Activated CD8-positive, alpha-beta memory T cell treated with anti-CD3 and anti-CD28 coated beads for 4 hours (primary cell): ENCODE measurements at places on chromosomes 16 and 17.

GRCh38 chr17:64126918-64127317 is 3.0 kb downstream of the ERN1 start:
- no peak for DNase-seq

DNA sequence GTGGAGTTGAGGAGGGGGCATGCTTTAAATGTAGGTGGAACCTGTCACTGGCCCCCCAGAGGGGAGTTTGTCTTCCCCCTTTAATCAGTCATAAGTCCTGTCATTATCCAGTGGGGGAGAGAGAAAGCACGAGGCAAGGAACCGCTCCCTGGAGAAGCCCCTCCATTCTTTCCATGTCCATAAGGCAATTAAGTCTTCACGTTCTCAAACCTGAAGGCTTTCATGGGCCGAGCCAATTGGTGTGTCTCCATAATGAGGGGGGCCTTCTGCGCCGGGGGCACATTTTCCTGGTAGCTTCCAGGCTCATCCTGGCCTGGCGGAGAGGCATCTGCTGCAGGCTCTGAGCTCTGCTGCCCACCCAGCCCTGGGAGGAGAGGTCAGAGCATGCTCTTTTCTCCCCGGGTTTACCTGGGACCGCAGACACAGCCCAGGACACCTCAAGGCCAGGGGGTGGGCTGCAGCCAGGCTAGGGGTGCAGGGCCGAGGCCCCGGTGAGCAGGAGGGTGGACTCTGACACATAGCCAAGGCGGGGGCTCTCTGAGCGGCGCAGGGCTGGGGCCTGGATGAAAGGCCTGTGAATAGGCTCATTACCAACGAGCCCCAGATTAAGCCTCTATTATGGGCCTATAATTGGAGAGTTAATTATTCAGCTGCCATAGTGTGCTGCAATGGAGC is 42.5 kb downstream of the C16orf78 start:
- no peak for DNase-seq

- no peak for DNase-seq
Measured at GRCh38 chr16:85954927-85955519, 56.1 kb downstream of the IRF8 start.

GRCh38 chr17:31789707-31790505 is 69.1 kb downstream of the COPRS start:
- no peak for DNase-seq

DNA sequence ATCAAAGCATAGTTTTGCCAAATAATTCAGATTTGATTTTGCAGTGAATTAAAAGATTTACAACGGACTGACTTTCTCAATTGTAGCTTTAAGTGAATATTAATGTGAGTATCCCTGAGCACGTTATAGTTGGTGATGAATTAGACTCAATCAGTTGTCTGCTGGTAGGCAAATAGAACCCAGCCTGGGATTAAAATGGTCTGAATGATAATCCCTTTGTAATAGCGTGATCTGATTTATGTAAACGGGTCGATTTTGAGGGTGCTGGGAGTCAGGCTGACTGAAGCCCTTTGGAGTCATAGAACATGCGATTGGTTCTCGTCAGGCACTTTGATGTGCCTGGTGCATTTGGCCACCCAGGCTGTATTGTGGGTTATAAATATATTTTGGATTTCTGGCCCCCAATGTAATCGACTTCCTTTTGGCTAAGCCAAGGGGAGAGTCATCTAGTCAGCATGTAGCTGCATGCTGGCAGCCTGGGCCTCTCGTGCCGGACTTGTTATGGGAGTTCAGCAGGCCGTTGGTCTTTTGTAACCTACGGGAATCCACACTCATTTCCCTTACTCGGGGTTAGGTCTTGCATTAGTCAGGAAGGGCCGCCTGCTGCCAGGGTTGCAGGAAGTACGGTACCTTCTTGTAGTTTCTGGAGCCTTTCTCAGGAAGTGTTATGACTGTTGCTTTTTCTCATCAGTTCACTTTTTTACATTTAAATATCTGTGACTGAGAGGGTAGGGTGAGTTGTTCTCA is 5.4 kb downstream of the PGS1 start:
- no peak for DNase-seq

DNA sequence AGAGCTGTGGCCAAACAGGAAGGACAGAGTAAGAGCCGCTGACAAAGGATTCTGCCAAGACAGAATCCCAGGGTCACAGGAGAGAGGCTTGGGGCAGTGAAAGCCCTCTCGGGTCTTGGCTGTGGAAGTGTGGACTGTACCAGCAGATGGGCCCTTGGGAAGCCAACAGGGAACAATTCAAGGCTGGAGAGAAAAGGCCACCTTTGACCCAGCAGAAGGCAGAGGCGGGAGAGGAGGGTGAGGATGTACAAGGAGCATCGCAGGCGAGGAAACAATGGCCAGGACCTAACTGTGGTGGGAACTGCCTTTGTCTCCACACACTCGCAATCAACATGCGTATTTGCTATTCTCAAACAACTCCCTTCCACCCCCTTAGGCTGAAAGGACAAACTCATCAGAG is 15.7 kb downstream of the CARHSP1 start:
- no peak for DNase-seq

DNA sequence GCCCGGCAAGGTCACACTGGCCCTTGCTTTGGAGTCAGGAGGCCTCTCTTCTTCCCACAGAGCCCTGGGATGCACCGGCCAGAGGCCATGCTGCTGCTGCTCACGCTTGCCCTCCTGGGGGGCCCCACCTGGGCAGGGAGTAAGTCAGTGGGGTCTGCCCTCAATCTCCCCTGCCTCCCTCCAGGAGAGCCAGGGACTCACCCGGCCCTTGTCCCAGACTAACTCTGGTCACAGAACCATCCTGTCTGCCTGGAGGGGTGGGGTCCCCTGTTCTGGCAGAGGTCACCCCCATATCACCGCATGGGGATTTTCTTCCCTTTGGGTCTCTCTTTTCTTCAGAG is 222 bp downstream of the ZG16B start:
- no peak for DNase-seq

GRCh38 chr16:21628772-21629171 is 23.6 kb downstream of the IGSF6 start:
- no peak for DNase-seq

GRCh38 chr17:1783271-1783670 is 21.4 kb downstream of the SERPINF1 start:
- no peak for DNase-seq

DNA sequence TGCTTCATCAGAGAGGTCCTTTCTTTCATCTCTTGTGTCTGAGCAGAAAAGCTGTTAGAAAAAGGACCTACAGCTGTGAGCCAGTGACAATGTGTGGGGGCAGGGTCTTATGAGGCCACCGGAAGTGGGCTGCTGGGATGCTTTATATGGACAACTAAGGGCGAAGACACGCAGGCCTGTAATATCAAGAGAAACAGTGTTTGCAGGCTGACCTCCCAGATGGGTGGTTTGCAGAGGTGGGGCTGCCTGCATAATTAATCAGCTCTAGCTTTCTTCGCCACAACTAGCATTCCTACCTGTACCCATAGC is 30.4 kb upstream of the SALL1 start:
- no peak for DNase-seq

GRCh38 chr17:4833941-4834680 is 971 bp downstream of the MINK1 start:
- DNase-seq = no peak

DNA sequence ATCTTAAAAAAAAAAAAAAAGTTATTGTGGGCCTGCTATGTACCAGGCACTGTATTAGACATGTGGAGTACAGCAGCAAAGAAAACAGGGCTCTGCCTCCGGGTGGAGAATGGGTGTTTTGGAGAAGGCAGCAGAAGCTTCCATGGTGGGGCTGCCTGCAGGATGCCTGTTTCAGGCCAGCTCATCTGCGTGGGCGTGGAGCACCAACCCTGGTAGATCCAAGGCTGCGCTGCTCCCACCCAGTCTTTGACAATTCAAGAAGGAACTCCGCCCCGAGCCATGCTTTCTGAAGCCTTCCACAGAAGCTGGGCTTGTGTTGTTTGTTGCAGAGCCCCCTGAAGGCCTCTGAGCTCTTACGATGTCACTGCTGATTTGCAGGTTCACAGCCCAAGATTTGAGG is 23.2 kb upstream of the CACNG1 start:
- no peak for DNase-seq

DNA sequence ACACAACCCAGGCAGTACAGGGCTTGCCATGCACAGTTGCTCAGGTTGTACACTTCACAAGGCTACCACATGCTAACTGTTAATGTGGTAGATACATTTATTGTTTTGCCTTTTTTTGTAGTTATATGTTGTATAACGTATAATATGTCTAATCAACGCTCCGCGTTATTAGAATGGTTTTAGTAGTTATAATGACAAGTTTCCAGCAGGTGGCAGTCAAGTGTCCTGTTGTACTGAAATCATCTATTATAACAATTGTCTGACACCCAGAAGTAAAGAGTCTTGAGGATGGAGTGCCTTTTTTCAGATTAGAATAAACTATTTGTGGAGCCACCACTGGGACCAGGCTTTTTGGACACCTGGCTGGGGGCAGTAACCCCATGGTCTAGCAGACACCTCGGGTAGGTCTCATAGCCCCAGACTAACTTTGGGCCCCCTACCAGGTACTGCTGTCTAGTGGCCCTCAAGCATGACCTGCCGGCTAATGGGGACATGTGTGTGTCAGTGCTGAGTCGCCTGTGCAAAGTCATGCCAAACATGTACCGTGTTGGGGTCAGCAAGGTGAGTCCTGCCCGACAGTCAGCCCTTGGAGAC is 32.8 kb downstream of the MYO15A start:
- DNase-seq = no peak

- DNase-seq = no peak
Measured at GRCh38 chr16:79004309-79004708, 596.2 kb downstream of the MAF start.

DNA sequence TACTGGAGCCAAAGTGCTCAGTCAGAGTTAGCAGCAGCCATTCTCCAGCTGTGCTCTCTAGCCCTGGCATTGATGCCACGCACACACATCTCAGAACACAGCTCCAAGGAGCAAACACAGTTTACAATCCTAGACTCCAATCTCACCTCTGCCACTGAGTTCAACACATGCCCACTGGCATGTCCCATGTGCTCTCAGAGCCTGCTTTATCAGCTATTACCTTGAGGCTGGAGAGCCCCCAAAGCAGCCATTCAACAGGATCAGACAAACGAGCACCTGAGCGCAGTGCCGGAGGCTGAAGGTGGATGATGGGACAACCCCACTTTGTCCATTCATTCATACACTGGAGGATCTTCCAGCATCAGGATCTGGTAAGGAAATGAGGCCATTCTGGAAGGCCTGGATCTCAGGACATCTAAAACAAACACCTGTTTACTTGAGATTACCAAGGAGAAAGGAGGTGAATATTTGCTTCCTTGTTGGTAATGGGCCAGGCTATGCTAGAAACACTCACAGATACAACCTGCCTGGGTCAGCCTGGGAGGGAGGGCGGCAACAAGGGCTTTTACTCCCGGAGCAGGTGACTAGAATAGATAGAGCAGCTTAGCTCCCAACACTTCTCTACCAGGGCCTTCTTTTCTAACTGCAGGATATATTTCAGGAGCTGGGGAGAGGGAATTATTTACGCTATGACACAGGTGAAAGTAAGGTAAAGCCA is 25.4 kb downstream of the RANBP10 start:
- no peak for DNase-seq

- DNase-seq = no peak
Measured at GRCh38 chr16:77336637-77337036, 98.2 kb downstream of the ADAMTS18 start.

DNA sequence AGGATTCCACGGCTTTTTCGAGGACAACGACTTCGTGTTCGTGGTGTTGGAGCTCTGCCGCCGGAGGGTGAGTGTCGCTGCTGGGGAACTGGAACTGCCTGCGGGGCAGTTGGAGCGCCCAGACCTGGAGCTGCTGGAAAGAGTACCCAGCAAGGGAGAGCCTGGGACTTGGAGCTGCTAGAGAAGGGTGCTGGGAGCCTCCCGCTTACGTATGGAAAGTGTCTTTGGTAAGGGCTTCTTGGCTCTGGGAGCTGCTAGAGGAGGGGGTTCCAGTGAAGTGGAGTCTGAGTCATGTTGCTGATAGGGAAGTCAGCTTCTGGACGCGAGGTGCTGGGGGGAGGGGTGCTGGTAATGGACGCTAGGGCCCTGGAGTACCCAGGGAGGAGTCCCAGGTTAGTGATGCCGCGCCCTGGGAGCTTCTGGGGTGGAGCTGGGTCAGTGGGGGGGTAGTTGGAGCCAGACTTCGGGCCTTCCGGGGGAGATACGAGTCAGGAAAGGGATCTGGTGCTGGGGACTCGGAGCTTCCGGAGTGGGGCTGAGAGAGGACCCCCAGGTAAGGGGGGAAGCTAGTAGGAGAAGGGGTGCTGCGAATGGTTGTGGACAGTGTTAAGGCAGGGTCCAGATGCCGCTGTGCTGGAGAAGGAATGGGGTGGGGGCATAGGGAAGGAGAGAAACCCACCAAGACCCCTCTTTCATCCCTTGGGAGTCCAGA is 741 bp downstream of the PLK1 start:
- DNase-seq = no peak

DNA sequence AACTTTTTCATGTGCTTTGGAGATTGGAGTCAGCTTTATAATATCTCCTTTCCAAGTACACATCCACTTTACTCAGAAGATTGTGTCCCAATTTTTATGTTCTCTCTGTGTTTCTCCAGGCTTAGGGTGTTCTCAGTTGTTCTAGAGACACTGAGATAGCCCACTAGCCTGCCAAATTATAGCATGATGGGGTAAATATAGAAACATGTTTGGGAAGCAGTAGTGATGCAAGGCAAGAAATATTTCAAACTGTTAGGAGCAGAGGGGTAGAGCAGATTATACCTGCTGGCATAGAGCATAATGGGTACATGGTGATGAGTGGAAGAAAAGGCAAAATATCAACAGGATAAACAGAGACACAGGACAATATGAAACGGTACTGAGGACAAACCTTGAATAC is 12.4 kb downstream of the SLFN11 start:
- no peak for DNase-seq

- no peak for DNase-seq
Measured at GRCh38 chr17:79633993-79634813, 23.4 kb upstream of the RBFOX3 start.

GRCh38 chr17:5194346-5194745 is 2.7 kb upstream of the ZNF594 start:
- no peak for DNase-seq

DNA sequence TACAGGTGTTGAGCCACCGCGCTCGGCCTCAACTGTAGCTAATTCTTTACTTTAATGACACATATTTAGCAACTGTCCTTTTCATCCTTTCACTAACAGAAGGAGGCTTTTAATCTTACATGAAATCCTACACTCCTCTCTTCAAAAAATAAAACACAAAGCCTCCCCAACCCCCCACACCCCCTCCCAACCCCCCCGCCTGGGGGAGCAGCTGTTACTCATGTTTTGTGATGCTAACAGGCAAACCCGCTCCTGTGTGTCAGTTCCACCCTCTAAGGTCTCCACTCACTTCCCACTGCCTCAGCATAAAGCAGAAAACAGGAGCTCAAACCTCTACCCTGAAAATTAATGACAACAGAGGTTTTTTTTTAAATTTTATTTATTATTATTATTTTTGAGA is 55.4 kb upstream of the SLC25A19 start:
- DNase-seq = peak; percentile 25

DNA sequence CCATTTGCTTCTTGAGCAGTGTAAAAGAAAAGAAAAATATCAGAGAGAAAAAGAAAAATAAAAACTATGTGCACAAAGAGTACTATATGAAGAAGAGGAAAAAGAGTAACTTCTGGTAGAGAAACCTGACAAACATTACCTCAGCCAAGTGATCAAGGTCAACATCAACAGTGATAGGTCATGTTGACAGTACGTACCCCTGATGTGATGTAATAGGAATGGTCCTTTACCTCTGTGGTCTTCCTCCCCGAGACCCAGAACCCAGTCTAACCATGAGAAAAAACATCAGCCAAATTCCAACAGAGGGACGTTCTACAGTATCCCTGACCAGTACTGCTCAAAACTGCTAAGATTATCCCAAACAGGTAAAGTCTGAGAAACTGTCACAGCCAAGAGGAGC is 4.4 kb downstream of the GSDMB start:
- no peak for DNase-seq
